ENCODE measurements at places on chromosomes 1 and 21.

DNA sequence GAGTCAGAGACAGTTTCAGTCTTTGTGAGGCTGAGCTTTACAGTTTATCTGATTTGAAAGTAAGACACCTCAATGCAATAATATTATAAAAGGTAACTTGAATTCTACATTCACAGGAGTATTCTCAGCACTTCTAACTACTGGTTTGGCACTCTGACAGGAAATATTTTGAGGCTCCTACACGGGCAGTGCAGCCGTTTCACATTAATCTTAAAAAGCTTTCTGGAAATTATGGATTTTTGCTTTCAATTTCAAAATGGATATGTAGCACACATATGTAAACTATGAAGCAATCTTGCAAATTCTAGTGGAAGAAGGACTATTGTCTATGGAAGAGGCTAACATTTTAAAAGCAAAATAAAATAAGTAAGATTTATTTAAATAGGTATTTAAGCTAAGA is 262.9 kb upstream of the SNX7 start:
- no peak for DNase-seq

DNA sequence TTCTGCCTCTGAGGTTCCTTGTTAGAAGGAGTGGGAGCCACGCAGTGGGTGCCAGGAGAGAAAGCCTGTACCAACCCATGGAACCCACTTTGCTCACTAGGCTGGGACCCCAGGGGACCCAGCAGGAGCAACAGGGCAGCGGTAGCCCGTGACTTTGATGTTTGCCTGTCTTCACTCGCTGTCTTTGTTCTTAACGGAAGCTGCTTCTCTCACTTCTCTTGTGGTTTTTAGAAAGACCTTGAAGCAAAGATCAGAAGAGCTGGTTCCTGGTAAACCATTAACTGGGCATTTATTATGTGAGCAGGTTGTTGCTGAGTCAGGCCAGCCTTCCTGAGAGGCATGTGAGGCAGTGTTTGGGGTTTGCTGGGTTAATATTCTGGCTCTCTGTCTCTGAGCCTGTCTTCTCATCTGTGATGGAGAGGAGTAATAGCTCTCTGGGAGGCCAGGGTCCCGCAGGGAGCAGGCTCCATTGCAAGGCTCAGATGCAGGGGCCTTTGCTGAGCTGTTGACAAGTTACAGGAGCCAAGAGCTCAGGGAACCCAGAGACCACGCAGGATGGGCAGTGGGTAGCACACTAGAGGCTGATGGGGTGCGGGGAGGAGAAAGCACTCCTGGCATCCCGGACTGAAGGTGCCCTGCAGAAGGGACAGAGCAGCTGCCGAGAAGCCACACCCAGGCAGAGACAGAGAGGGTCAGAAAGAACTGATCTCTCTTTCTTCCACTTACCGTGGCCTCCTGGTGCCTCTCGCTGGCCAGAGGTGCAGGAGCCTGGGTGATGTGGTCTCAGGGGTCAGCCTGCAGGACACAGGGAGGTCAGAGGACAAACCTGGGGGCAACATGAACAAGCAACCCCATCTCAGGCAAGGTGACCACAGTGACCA is 367.5 kb upstream of the C1orf174 start:
- no peak for DNase-seq

- DNase-seq: no peak
Measured at GRCh38 chr21:45255381-45256020, 32.2 kb downstream of the POFUT2 start.

DNA sequence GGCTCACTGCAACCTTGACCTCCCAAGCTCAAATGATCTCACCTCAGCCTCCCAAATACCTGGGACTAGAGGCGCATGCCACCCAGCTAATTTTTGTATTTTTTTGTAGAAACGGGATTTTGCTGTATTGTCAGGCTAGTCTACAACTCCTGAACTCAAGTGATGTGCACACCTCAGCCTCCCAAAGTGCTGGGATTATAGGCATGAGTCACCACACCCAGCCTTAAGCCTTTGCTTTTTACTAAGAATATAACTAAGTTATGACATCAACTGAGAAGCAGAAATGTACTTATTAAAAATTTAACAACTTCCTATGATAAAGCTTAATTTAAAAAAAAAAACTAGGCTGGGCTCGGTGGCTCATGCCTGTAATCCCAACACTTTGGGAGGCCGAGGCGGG is 8.9 kb upstream of the LSS start:
- no peak for DNase-seq

- no peak for DNase-seq
Measured at GRCh38 chr1:151197863-151198253, 494 bp upstream of the PIP5K1A start.

- DNase-seq: no peak
Measured at GRCh38 chr1:230087028-230087716, 20.1 kb downstream of the GALNT2 start.

GRCh38 chr1:232954594-232955365 is 4.4 kb downstream of the NTPCR start:
- no peak for DNase-seq

DNA sequence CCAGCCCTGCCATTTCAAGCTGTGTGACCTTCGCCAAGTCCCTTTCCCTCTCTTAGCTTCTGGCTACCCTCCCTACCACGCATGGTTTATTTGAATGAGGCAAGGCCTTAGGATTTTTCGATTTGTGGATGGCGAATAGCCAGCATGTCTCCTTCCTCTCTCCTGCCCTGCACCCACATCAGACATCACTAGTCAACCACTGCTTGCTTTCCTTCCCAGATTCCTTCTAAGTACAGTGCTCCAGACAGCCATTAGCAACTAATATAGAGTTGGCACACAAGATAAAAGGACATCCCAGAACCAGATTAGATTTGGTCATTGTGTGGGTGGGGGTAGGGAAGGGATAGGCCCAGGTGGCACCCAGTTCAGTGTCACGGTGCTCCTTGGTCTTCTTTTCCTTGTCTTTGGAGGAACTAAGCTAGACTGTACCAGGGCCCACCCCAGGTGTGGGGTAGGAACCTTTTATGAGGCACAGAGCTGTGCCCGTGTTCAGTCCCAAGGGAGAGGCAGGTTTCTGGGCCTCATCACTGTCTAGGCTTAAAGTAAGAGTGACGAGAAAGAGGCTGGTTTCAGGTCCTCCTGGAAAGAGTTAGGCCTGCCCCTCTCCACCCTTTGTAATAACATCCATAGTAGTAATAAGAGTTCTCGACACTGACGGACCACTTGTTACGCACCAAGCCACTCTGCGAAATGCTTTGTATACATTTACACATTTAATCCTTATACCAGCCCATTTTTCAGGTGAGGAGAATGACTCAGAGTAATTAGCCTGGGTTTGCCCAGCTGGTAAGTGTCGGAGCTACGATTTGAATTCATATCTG is 8.6 kb downstream of the ALPL start:
- no peak for DNase-seq

- no peak for DNase-seq
Measured at GRCh38 chr1:47663286-47663685, 225.4 kb downstream of the FOXD2 start.

GRCh38 chr1:153360592-153361479 is 3.2 kb downstream of the S100A9 start:
- no peak for DNase-seq

DNA sequence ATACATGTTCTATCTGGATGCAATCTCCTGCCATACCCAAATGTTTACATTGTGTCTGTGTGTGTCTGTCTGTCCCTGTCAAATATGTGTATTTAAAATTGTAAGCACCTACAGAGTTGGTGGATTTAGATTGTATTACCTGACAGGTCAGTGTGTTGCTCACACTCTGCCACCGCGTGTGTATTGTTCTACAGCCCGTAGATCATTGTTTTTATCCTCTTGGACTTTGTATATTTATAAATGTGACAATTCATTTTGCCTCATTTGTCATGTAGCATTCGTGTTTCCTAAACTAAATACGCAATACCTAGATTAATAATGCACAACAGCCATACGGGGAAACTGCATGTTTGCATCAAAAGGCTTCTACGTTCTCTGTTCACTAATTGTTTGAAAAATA is 634 bp downstream of the ALG14 start:
- no peak for DNase-seq

DNA sequence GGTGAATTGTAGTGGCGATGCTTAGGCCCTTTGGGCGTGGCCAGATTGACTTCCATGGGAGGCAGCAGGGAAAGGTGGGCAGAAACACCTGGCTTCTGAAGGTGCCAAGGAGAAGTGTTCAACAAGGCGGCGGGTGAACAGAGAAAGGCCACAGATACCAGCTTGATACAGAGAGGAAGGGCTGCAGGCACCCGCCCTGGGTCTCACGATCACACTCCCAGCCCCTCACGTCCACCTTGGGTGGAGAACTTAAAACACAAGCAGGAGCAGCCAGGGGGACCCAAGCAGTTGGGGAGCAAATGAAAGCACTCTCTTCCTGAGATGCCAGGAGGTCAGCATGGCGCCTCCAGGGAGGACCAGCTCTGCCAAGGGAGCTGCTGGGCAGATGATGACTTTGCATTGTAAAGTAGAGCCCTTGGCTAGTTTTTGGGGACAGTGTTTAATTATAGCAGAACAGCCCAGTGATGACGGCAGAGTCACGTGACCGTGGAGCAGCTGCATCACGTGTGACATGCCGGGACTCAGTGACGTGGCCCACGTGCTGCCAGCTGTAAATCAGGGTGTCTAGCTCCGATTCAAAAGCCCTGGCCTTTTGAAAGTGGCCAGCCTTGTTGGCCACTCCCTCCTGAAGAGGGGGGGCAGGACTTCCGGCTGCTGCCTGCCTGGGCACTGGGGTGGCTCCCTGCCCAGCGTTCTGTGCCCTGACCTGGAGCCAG is 19.0 kb downstream of the SLC37A1 start:
- no peak for DNase-seq

DNA sequence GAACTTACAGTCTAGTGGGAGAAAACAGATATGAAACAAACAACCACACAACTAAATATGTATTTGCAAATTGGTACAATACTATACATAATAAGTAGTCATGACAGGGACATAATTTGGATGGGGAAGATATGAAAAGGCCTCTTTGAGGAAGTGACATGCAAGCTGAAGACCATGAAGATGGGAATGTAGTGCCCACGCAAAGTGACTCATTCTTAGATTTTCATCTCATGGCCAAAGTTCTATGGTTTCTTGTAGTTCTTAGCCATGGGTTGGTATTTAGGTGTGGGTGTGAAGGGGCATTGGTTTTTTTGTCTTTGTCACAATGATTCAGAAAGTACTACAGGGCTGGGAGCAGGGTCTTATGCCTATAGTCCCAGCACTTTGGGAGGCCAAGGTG is 105.4 kb upstream of the FAM78B start:
- DNase-seq: no peak

DNA sequence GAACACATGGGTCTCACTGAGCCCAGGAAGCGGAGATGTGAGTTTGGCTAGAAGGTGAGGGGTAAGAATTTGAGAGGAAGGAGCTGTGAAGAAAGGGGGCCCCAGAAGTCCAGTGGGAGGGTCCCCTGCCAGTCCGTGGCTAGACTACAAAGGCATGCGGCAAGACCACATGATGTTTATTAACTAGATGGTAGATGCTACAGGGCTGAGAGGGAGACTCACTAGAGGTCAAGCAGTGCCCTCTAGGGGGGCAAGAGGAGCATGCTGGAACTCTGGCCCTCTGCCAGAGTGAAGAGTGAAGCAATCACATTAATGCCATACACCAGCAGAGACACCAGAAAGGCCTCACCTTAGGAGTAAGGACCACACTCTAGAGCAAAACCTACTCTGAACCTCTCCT is 12.2 kb downstream of the KIAA0319L start:
- DNase-seq: no peak

DNA sequence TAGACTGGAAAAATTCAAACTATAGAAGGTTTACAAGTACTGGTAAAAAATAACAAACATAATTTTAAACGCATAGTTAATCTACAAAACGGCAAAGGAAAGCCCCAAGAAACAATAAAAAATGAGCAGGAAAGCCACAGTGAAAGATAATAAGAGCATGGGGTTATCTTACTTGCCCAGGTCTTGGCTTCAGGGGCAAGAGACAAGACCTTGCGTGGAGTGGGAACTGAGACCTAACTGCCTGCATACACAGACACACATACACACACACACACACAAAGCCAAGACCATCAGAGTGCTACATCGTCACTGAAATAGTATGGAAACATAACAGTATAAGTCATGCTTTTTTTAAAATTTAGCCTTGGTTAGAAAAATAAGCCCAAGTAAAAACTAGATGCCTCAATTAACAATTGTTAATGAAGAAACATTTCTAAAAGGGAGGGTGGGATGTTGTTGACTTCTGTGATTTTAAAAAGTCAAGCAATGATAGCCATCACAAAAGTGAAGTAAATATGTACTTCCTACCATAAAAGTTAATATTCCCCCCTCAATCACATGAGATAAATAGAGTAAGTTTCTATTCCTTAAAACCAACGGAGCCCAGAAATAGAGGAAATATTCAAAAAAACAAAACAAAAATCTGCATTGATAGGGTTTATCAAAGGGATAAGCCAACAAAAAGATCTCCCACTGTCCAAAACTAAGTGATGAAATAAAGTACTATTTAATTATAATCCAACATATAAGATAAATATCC is 29.4 kb upstream of the CRP start:
- DNase-seq: no peak

DNA sequence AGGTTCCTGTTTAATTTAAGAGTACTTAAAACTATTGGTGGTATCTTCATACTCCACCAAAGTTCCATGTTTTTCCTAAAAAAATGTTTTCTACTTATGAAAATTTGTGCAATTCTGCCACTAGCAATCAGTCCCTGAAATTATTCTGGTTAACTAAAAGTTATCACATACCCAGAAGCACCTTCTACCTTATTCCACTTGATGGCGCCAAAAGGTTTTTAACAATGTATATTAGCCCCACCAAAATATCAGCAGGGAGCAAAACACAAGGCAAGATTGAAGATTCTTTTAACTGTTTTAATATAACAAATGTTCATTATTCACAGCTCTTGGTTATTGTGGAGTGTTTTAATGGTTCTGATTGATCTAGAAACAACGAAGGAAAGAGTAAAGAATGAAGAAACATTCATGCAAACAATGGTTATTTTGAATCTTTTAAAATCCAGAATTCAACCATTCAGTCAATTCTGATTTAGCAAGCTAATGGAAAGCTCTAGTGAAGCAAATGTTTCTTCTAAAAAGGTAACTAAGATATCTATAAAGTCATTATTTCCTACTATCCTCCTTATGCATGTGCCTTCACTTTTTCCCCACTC is 67.2 kb downstream of the TTLL7 start:
- no peak for DNase-seq

DNA sequence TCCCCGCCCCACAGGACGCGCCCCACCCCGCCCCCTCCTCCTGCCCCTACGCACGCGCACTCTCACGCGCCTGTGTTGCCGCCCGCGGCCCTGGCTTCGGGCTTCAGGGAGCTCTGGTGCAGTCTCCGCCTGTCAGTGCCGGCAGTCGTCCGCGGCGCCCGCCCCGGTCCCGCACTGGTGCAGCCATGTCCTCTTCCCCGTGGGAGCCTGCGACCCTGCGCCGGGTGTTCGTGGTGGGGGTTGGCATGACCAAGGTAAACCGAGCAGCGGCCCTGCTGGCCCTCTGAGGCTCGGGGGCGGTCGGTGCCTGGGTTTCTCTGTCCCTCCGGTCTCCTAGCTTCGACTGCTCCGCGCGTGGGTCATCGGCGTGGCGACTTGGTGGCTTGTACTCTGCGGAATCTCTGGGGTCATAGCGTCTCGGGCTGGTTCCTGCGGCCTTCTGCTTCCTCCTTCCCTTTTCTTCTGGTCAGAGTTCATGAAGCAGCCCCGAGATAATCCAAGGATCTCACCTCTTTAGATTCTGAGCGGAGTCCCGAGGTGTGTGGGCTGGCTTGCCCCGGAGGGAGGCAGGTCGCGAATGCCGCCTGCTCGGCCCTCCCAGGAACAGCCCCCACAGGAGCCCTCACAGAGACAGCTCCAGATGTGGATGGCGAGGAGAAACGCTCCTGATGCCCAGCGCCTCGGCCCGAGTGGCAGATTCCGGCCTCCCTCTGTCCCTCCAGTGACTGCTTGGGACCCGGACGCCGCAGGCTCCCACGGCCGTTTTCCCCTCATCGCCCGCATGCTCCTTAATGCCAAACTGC is at the start of gene SCP2:
TSS of gene SCP2 (plus strand) at position 65 of the 803 bp plus-strand sequence. CDS start at position 186, 121 bp downstream.
- DNase-seq: no peak
